Activated CD4-positive, alpha-beta T cell treated with anti-CD3 and anti-CD28 coated beads, Interleukin-2, amount 50 U/mL, for 24 hours (primary cell): ENCODE measurements at places on chromosomes 7 and 10.

- DNase-seq = no peak
These were observed 859 bp upstream of the CH25H start for GRCh38 chr10:89207801-89208551.

GRCh38 chr7:114415064-114415989 lies 712 bp downstream of the FOXP2 start:
- DNase-seq = no peak

DNA sequence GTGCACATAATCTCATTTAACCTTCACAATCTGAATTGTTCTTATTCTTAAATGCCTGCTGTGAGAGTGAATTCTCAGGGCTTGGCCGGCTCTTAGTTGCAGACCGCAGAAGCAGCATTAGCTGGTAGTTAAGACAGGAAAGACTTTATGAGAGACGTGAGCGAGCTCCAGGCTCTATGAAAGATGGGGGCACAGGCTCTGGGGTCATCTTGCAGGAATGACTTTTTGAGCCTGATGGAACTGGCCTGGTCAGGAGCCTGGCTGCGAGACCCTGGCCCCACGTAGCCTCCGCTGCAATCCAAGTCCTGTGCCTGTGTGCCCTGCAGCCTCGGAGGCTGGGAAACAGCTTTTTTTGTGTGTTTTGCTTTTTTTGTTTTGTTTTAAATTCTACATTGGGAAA lies 958.8 kb upstream of the ZNF722 start:
- no peak for DNase-seq

- DNase-seq = no peak
These were observed at the start of gene MSS51 for GRCh38 chr10:73433538-73433867. TSS of gene MSS51 (minus strand) at chr10:73433561. CDS start at chr10:73428284, 5,277 bp downstream.

DNA sequence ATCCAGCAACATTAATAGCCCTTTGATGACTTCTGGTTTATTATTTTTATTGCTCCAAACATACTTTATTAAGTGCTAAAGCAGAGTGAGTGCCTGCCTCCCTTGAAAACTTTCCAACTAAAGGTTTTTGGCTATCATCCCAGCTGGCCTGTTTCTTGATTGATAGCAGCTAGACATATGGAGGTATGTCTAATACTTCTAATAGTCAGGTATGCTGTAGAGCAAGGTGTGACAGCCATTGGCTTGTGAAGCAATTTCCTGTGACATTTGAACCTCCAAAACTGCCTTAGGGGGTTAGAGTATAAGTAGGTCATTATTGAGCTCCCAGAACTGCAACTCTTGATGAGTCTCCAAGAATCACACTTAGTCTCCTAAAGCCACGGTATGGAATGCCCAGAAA lies 55.8 kb downstream of the LOXL4 start:
- DNase-seq = no peak

GRCh38 chr10:119080521-119081259 lies at the start of gene EIF3A:
TSS of gene EIF3A (minus strand) at chr10:119080817. CDS start at chr10:119080676, 141 bp downstream.
- DNase-seq = peak; percentile 84

- DNase-seq = no peak
These were observed 129.2 kb downstream of the STRA8 start for GRCh38 chr7:135362871-135363270.

DNA sequence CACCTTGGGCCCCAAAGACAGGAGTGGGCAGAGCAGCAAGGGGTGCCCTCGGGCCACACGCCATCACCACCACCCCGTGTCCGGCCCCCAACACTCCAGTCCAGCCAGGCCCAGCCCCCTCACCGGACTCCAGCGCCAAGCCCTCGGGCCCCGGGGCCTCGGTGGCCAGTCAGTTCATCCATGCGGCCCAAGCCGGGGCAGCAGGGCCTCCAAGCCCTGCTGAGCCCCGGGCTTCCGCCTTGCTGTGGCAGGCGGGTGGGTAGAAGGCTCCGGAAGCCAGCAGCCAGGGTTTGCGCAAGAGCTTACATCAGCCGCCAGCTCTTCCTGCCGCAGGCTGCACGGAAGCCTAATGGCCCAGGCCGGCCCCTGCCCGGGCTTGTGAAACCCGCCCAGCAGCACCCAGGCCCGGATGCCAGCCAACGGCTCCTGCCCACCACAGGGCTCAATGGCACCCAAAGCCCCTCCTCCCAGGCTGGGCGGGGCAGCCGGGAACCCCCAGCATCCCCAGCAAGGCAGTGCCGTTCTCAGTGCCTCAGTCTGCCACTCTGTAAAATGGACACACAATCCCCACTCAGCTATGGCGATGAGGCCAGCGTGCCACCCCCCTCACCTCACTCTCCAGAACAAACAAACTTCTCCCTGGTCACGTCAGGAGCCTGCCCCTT lies 26.5 kb downstream of the TNRC18 start:
- peak; percentile 70 for DNase-seq

DNA sequence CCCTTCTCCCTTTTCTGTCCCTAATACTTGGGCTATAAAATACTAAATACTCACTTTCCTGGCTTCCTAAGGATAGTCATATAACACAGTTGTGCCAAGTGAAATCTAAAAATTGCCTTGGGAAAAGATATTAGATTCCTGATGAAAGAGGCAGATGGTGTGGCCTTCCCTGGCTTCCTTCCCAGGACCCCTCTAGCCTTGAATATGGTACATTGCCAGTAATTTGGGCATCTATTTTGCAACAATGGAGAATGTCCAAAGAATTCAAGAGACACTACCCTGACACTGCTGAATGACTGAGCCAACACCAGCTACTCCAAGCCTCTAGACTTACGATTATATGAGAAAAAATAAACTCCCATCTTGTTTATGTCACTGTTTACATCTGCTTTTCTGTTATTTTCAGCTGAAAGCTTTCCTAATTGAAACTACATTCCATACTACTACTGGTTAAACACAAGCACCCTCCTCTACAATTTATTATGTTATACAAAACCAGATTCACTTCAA lies 17.9 kb downstream of the COPG2 start:
- DNase-seq = no peak

GRCh38 chr10:97687785-97688781 lies 1.0 kb upstream of the AVPI1 start:
- no peak for DNase-seq

GRCh38 chr7:98210513-98211220 lies 572 bp upstream of the BHLHA15 start:
- DNase-seq = no peak

GRCh38 chr7:47191876-47192291 lies 390.0 kb downstream of the TNS3 start:
- DNase-seq = no peak

DNA sequence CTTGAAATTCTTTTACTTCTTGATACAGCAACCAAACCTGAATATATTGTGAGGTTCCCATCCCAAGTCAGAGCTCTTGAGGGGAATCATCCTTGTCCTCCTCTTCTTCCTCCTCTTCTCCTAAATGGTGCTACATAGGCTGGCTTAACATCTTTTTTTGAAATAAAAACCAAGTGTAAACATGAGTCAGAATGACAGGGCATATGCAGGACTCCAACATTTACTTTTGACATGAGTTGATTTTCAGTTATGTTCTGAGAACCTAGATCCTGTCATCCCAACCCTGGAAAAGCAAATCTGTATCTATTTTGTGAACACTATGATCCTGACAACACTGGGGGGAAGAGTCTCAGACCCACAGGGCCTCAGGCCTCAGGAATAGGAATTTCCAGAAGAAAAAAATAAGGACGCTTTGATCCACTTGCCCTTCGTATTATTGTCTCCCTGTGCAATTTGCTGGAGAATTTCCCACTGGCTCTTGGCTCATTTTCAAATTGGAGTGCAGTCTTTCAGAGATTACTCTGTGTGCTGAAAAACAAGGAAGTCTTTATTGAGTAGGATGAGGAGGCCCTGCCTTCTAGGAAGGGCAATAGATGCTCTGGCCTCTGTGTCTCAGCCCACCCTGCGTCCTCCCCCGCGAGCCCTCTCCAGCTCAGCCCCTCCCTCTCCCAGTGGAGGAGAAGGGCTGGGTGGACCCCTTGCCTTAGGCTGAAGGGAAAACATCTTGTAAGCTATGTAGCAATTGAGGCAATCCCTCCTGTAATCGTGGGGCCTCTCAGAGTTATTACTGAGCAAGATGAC lies 121.6 kb downstream of the CREB5 start:
- no peak for DNase-seq

DNA sequence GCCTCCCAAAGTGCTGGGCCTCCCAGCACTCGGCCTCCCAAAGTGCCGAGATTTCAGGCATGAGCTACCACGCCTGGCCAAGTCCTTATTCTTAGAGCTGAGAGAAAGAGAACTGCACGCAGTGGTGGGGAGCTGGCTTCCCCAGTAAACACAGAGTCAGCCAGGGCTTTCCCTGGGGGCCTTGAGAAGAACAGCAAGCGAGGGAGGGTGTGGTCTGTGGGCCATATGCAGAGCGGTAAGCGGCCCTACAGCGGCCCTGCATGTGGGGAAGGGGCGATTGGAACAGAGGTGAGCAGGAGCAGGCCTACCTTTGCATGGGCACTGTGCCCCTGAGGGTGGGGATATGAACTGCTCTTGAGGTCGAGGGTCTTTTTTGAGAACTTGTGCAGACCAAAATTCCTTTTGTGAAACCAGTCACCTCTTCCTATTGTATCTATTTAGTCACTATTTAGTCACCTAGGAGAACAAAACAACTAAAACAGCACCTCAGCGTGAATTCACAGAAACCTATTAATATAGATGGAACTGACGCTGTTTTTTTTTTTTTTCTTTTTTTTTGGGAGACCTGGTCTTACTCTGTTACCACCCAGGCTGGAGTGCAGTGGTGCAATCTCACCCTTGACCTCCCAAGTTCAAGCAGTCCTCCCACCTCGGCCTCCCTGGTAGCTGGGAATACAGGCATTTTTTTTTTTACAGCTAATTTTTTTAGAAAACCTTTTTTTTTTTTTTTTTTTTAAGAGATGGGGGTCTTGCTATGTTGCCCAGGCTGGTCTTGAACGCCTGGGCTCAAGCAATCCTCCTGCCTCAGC lies 36.9 kb upstream of the SH2D4B start:
- no peak for DNase-seq

- DNase-seq = no peak
These were observed 59.4 kb downstream of the USP6NL start for GRCh38 chr10:11551916-11552602.

GRCh38 chr10:62754963-62755362 lies 49.6 kb upstream of the ADO start:
- DNase-seq = no peak

DNA sequence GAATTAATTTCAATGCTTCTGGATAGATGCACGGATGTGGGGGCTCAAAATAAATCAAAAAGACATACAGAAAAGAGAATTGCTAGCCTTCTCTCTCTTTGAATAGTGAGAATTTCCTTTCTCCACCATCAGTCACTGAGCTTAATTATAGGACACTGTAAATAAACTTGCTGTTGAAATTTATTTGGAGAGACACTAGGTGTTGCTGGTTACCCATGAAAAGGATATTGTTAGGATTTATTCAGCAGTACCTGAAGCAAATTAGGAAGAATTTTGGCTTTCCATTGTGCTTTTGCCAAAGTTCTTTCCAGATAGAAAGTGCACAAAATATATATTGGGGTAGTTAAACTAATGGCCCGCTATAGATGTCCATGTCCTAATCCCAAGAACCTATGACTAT lies 27.6 kb downstream of the GCC1 start:
- DNase-seq = no peak

- DNase-seq = no peak
These were observed 260.4 kb downstream of the SEMA3A start for GRCh38 chr7:83934118-83934734.

DNA sequence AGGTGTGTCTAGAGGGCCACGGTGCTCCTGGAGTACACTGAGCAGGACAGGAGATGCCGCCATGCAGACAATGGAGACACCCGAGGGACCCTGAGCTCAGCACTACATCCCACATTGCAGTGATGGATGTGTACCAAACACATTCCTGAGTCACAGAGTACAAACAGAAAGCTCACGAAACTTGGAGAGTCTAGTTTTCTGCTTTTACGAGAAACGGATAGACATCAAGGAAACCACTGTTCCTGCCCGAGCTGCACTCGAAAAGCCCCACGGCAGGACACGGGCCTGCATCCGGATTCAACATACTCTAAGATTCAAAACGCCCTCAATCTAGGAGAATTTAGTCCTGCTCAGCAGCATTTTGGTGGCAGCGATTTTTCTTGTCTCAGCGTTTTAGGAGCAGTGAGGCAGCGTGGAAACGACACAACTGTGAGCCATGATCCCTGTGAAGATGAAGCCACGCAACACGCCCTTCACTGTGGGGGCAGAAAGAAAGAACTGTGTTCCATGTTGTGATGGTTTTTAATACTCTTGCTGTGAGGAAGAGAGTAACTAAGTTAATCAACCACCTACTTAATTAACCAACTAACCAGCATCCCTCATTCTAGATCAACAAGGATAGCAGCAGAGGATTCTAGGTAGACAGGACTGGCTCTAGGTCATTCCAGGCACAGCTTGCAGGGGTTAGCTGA lies 3.2 kb downstream of the TNS3 start:
- DNase-seq = no peak

DNA sequence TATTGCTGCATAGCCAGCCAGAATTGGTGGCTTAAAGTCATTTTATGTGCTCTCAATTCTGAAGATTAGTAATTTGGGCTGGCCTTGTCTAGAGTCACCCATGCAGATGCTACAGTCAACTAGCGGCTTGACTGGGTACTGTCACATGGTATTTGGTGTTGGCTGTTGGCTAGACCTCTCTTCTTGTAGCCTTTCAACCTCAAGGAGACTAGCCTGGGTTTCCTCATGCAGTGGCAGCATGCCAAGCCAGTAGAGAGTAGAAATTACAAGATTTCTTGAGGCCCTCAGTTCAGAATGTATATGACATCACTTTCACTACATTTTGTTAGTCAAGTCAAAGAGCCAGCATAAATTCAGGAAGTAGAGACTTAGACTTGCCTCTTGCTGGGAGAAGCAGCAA lies 3.7 kb upstream of the ZNF800 start:
- DNase-seq = no peak

- DNase-seq = no peak
These were observed 13.0 kb downstream of the EN2 start for GRCh38 chr7:155470686-155471638.

GRCh38 chr10:72729528-72729927 lies 37.6 kb downstream of the MCU start:
- DNase-seq = peak; percentile 1

DNA sequence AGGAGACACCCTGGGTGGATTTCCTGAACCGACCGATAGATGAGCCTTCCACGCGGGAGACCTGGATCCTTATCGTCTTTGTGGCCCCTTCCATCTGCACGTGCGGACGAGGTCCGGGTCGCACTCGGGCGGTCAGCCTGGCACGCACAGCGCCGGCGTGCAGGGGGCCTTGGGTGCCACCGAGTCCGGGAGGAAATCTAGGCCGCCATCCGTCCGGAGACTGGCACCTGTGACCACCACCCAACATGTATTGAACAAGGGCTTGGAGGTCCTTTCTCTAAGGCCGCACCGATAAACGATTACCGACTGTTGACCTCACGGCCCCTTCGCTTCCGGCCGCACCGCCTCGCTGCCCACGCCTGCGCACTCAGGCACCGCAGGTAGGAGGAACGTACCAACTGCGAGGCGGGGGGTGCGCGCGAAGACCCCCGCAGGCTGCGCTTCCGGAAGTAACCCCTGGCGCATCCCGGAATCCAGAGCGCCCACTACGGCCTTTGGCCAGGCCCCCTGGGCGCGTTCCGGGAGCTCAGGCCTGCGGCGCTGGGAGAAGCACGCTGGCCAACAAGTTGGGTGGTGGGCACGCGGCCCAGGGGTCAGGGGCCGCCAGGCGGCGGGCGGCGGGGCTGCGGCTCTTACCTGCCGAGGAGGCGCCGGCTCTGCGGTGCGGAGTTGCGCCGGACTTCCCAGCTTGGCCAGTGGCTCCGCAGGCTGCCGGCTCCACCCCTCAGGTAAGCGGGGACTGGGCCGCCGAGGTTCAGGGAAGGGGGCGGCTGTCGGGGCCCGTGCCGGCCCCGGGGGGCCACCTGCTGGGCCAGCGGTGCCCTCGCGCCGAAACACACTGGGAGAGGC lies at the start of the genes ACTR3C and LRRC61:
Gene ACTR3C (minus strand): TSS at position 713 of the 849 bp plus-strand sequence. CDS start 28,249 bp downstream, outside the sequence.
Gene LRRC61 (plus strand): TSS at position 523 of the 849 bp plus-strand sequence. CDS start 13,507 bp downstream, outside the sequence.
- DNase-seq = peak; percentile 46
